Left hindlimb (tissue), 1 donor: ENCODE measurements at places on chromosomes 5 and 9.

DNA sequence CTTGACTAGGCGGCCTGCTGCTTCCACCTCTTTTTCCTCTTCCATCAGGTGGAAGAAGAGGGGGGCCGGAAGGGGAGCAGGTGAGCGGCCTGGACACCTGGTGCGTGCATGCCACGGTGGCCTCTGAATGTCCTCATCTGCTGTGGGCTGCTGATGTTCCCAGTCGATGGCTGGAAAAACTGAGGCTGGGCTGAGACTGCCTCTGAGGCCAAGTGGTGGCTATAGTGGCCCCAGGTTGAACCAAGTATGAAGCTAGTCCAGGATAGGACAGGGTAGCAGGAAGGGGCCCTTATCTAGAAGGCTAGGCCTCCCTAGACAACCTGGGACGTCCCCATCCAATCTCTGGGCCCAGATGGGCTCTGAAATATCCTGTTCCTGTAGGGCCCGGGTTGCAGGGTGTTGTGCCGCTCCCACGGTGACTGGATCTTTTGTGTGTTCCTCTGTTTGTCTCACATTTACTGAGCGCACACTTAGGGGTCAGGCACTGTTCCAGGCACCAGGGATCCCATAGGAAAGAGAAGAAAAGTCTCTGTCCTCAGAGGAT, 753 bp upstream of the NR5A1 start:
- no peak for DNase-seq

DNA sequence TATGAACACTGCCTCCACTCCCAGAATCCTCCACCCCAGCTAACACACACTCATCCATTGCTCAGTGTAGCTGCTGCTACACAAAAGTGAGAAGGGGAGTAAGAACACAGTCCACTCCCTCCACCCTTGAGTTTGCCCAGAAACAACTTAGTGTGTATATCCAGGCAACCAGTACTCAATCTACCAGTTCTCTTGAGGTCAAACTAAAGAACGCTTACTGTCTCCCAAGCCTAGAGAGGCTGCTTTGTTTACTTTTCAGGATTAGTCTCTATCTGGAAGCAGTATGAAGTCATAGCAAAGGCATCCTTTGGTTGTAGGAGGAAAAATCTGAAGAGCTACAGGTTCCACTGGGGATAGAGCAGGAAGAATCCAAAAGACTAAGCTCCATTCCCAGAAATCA, 296.3 kb downstream of the KCNN2 start:
- DNase-seq: no peak

- no peak for DNase-seq
Observed at GRCh38 chr5:143445776-143446175, 42.3 kb upstream of the NR3C1 start.

GRCh38 chr5:108743319-108743718, 4.4 kb upstream of the FER start:
- no peak for DNase-seq

GRCh38 chr5:74575741-74576538, 64.6 kb downstream of the ENC1 start:
- DNase-seq: no peak

DNA sequence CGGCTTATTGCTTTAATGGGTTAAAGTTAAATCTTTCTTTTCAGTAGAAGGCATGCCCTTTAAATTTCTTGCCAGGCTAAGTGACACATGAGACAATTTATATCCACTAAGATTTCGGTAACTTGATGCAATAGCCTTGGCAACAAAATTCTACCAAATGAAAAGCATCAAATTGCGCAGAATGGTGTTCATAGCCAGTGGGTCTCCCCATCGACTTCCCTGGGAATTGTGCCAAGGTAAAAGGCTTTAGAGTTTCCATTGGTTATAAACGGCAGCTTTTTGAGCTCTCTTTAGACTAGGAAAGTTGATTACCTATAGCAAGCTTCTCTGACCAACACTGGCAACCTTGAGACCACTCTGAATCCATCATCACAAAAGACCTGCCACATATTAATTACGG, 358.4 kb downstream of the ARRDC3 start:
- peak; percentile 50 for DNase-seq

GRCh38 chr5:41858890-41859289, 11.3 kb downstream of the OXCT1 start:
- DNase-seq: no peak

GRCh38 chr5:11121885-11122284, 360.9 kb upstream of the DAP start:
- DNase-seq: no peak

DNA sequence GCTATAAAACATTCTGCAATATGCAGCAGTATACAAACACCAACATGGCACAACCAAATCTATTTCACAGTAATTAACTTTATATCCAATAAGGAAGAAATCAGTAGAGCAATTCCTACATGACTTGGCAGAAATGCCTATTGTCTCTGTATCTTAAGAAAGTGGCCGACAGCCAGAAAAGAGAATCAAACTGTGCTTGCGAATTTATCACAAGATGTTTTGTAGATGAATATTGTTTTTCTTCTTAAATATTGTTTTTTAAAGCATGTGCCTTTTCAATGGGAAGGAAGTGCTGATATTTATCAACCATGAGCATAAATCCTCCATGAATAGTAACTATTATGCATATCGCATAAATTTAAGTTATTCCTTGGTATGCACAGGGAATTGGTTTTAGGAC, 501.7 kb upstream of the DMAC1 start:
- DNase-seq: no peak

DNA sequence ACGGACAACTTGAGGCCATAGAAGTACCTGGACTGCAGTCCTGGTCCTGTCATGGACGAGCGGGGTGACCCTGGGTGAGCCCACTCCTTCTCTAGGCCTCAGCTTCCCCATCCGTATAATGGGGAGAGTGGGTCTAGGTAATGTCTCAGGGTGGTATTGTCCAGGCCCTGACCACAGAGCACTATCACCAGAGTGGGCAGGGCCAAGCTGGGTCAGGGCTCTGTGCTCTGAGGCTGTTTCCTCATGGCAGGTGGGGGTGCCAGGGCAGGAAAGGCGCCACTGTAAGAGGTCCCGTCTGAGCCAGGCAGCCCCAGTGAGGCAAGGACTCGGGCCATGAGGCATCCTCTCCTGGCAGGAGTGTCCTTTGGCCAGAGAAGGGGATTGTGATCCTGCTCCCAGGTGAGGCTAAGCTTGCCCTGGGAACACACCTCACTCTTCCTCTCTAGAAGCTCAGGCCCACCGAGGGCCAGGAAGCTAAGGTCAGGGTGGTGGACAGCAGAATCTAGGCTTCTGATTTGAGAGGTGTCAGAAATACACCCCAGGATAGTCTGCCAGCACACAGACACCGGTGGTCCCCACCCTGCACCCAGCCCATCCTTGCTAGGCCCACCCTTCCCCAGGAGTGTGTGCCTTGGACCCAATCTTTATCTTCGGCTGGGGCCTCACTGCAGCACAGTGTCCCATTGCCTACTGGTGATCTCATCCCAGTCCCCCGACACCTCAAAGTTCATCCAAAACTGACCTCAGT, 1.5 kb upstream of the MYOZ3 start:
- no peak for DNase-seq

DNA sequence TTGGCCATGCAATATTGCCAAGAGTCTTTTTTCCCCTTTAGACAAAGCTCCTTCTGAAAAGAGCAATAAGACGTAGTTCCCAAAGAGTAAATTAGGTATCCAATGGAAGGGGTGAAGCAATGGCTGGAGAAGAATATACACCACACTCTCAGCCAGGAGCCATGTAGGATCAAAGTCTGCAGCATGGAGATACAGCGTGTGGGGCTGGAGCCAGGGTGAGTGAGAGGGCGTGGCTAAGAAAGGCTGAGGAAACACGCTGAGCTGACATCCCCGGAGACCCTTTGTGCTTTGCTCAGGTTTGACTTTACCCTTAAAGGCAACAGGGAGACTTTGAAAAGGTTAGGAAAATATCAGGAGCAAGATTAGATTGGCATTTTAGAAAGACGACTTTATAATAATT, 87.1 kb upstream of the ELL2 start:
- no peak for DNase-seq

GRCh38 chr9:7592321-7593316, 207.0 kb downstream of the DMAC1 start:
- DNase-seq: no peak

DNA sequence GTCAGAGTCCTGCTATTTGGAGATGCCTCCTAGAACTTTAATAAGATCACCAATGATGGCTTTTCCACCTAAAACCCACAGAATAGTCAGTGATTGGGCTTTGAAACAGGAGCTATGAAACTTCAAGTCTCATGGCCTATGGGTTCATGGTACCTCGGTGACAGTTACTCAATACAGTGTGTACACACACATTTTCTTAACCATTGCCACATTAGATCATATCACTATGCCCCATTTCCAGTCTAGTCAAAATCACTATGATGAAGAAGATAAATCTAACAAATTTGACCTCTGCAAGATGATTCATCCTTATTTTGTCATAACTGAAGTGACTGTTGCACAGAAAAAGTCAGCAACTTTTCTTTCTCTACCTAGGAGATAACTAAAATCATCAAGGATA, 86.8 kb upstream of the OR13F1 start:
- DNase-seq: no peak

GRCh38 chr9:81032831-81033230, 656.5 kb downstream of the TLE1 start:
- DNase-seq: no peak

DNA sequence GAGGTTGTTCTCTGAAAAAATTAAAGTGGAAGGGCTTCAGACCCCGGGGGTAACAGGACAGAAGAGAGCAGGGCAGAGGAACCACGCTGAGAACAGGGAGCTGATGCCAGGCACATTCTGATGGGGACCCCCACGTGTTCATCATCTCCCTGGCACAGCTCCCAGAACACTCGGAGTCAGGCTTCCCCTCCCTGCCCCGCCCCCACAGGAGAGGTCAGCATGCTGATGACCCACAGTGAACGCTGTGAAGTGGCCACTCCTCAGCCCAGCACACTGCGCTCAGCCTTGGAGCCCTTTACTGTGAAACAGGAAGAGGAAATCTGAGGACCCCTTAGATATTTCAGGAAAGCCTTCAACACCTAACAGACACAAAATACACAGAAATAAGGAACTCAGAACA, 16.4 kb downstream of the RETREG1 start:
- peak; percentile 55 for DNase-seq

GRCh38 chr5:18305288-18305924, 671.1 kb downstream of the TAF11L14 start:
- peak; percentile 35 for DNase-seq

- DNase-seq: peak; percentile 77
Observed at GRCh38 chr5:82375488-82376244, 97.5 kb upstream of the RPS23 start.

DNA sequence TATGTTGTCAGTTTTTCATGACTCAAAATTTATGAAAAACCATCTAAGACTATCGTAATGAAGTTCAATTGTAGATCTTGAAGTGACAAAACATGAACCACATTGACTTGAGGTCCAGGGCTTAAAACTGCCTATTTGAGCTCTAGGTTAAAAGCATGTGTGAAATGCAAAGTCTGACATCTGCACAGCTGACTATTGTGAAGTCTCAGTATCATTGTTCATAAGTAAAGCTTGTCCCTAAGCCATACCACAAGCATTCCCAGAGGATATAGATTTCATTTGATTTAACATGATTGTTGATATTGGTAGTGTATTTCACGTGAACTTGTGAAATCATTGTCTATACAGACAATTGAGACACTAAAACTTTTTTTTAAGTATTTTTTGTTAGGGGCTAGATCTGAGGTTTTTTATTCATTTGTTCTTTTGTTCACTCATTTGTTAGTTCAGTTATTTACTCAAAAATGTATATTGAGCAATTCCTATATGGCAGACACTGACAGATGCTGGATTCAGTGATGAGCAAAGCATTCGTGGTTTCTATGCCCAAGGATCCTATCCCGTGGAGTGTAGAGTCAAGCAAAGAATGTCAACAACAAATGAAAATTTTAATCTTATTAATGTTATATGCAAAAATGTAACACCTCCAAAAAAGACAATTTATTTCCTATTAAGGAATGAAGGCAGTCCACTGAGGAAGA, 485.2 kb downstream of the RAB3C start:
- no peak for DNase-seq

DNA sequence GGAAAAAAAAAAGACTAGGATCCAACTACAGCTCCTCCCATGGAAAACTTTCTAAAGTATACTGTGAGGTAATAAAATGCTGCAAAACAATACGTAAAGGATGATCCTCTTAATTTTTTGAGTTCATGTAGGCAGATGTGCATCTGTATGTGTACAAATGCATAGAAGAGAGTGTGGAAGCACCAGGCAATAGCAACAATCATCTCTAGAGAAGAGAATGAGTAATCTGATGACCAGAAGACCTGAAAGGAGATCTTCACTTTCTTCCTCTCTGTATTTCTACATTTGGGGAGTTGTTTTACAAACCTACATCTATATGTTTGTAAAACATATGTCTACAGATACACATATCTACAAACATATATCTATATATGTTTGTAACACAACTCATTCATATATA, 29.3 kb upstream of the SPDL1 start:
- DNase-seq: no peak

DNA sequence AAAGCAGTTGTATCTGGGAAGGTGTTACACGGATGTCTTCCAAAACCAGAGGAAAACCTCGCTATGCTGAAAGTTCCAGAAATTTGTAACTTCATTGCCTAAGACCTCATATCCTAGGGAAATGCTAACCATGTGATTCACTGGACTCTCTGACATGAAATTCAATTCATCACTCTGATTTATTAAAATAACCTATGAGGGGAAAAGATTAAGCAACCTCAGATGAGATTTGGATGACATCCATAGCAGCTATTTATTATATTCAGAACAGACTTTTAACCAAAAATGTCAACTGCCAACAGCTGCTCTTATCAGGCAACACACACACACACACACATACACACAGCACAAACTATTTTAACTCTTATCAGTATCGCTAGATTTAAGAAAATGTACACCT, 1006.4 kb upstream of the CTNND2 start:
- DNase-seq: no peak

GRCh38 chr9:127858041-127858512, 3.6 kb upstream of the ENG start:
- DNase-seq: no peak

GRCh38 chr9:133638711-133639110, 2.5 kb downstream of the DBH start:
- DNase-seq: no peak

- DNase-seq: no peak
Observed at GRCh38 chr5:142478113-142478512, 153.3 kb upstream of the SPRY4 start.

DNA sequence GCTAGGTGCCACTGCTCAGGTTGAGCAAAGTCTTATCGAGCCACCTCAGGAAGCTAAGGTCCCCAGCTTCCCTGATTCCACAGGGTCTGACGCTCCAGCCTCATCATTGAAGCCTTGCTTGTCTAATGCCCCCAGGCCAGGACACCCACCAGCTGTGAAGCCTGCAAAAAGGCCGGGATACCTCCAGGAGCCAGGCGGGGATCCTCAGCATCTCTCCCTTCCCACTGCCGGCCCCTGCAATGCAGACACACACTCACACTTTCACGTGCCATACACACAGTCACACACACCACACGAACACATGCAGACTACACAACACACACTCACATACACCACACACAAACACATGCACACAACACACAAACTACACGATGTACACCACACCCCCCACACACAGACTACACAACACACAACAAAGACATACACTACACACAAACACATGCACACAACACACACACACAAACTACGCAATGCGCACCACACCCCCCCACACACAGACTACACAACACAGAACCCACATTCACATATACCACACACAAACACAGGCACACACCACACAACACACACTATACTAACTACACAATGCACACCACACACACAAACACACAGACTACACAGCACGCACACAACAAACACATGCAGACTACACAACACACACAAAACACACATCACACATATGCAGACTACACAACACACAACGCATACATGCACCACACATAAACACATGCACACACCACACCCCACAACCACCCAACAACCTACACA, 17.8 kb upstream of the S1PR3 start:
- DNase-seq: no peak
